ENCODE measurements at places on chromosomes 2 and 18. TPM values are rescaled to one million over a fixed set of nuclear protein-coding genes. Genes with fewer than 3 reads are reported as not detected.

DNA sequence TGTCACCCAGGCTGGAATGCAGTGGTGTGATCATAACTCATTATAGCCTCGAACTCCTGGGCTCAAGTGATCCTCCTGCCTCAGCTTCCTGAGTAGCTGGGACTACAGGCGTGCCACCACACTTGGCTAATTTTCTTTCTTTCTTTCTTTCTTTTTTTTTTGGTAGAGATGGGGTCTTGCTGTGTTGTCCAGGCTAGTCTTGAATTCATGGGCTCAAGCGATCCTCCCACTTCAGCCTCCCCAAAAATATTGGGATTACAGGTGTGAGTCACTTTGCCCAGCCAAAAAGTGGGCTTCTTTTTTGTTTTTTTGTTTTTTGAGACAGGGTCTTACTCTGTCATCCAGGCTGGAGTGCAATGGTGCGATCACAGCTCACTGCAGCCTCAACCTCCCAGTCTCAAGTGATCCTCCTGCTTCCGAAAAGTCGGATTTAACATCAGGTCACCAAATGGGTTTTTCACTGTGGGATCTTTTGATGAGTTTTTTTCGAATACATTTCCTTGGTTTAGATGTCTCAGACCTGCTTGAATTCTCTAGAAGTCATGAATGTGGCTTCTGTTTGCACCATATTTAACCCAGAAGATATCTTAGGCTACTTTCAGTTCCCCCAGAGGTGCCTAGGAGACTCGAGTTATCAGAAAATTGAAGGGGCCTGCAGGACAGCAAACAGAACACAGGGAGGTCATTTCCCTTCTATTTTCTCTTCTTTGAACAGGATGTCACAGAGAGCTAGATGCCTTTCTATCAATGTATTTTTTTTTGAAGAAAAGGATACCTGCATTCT, 8.9 kb downstream of the RAB31 start:
- peaks cover 5% of the 10 kb centered on the region for H3K27me3 ChIP-seq
- peaks cover under 1% of the 10 kb centered on the region for H3K4me1 ChIP-seq
- H3K36me3 ChIP-seq, result no peaks in the 10 kb centered on the region

DNA sequence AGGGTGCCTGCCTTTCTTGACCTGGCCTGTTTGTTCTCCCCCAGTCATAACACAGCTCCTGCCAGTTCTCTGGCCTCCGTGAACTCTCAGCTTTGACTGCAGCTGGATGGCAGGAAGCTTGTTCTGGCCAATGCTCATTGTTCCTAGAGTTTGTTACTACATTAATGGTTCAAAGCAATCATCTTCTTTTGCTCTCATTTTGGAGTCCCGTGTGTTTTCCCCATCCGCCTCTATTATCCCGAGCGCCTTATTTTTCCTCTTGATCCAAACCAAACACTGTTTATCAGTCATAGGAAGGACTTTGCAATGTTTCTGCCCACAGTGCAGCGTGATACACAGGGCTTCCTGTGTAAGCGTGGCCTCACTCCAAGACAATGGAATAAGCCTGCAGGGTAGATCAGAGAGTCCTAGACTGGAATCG, 184.3 kb upstream of the APCDD1 start:
- H3K27ac ChIP-seq, result no peak overlapping the region
- DNase-seq, result no peak
- H3K36me3 ChIP-seq, result no peaks in the 10 kb centered on the region
- H3K4me3 ChIP-seq, result no peak overlapping the region

DNA sequence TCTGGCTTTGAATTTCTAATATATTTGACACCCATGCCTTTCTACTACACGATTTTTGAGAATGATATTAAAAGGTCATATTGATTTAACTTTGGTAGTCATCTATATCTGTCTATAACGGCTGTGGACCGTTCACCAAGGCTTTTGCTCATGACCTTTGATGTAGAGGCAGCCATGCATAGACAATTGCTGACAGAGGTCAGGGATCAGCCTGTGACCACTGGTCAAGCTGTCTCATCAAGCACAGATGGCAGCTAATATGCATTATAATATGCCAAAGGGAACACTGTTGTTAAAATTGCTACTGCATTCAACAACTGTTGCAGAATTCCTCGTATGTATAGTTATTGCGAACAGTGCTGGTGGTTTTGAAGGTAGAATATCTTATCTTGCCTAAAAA, 323.9 kb upstream of the DSEL start:
- DNase-seq, result no peak
- no peak overlapping the region for H3K27ac ChIP-seq
- no peaks in the 10 kb centered on the region for H3K4me1 ChIP-seq
- H3K27me3 ChIP-seq, result no peaks in the 10 kb centered on the region
- no peaks in the 10 kb centered on the region for H3K36me3 ChIP-seq
- no peak overlapping the region for H3K4me3 ChIP-seq

DNA sequence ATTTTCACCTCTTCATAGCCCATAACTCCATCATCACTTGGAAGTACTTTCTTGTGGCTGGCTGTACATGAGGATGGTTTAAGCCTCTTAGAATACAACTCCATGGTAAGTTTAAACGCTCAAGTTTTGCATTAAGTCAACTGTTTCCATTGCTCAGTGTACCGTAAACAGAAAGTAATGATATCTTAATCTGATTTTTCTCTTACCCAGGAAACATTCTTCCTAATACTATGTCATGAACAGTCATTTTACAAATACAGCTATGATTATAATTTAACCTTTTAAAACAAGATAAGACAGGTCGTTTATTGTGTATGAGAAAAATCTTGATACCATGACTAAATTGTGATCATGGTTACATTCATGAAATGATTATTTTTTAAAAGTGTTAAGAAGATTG, 11.6 kb upstream of the DYNC2LI1 start:
- H3K27ac ChIP-seq, result no peak overlapping the region
- H3K27me3 ChIP-seq, result peaks cover 2% of the 10 kb centered on the region
- H3K4me3 ChIP-seq, result no peak overlapping the region
- H3K36me3 ChIP-seq, result no peaks in the 10 kb centered on the region

GRCh38 chr2:162315938-162316337, 2.5 kb downstream of the IFIH1 start:
- peak overlapping the region; percentile 99 for H3K4me3 ChIP-seq
- DNase-seq, result no peak
- H3K27me3 ChIP-seq, result no peaks in the 10 kb centered on the region

- no peaks in the 10 kb centered on the region for H3K36me3 ChIP-seq
- peaks cover 5% of the 10 kb centered on the region for H3K4me1 ChIP-seq
- no peak overlapping the region for H3K27ac ChIP-seq
- H3K4me3 ChIP-seq, result no peak overlapping the region
- no peaks in the 10 kb centered on the region for H3K27me3 ChIP-seq
Observed at GRCh38 chr18:68722821-68723220, 7.9 kb upstream of the TMX3 start.

GRCh38 chr2:167471734-167472133, 583.5 kb downstream of the XIRP2 start:
- H3K27ac ChIP-seq, result no peak overlapping the region
- no peaks in the 10 kb centered on the region for H3K27me3 ChIP-seq
- H3K4me3 ChIP-seq, result no peak overlapping the region
- H3K4me1 ChIP-seq, result no peaks in the 10 kb centered on the region
- no peak for DNase-seq

DNA sequence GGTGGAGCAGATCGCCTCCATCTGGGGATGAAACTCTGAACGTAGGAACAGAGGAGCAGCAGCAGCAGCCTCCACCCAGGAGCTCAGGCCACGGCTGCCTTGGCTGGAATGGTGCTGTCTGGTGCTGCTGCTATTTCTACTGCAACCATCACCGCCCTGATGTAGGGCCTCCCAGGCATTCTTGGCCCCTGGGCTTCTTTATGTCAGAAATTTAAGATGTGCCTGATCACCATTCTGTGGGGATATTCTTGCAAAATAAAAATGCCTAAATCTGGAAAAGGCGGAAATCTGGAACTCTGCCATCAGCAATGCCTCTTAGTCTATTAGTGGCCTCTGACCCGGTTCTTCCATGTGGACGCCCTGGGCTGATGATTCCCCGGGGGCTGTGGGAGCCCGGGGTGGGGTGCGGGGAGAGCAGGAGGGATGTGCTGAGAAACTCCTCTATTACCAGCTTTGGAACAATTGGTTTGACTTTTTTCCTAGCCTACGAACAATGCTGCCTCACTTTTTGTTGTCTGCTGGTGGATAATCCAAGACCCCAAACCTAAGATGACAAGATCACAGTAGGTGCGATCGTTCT, 47.2 kb downstream of the FAM124B start:
- H3K4me1 ChIP-seq, result no peaks in the 10 kb centered on the region
- H3K27ac ChIP-seq, result no peak overlapping the region
- H3K27me3 ChIP-seq, result peaks cover 8% of the 10 kb centered on the region

DNA sequence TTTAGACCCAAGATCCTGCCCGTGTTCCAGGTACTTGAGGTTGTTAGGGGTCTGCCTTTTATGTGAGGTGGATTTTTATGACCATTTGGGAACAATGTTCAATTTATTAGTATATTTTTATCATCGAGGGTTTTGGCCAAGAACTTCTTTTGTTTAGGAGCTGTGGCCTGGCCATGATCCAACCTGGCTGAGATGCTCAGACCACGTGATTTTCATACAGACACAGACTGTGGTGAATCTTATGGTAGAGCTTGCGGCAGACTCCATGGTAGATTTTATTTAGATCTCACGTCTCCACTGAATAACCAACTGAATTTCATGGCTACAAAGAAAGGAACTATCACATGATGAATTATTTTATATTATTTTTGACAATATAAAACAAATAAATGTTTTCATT, 405.5 kb upstream of the VWC2L start:
- no peak for DNase-seq
- no peak overlapping the region for H3K27ac ChIP-seq
- H3K4me1 ChIP-seq, result no peaks in the 10 kb centered on the region
- H3K4me3 ChIP-seq, result no peak overlapping the region
- no peaks in the 10 kb centered on the region for H3K36me3 ChIP-seq
- H3K27me3 ChIP-seq, result no peaks in the 10 kb centered on the region

The CDH19 gene
- not detected for total RNA-seq

The RAX gene
- not detected for total RNA-seq

The CCDC74A gene
- total RNA-seq, result 0.49 TPM

The EDAR gene
- 3.2 TPM for total RNA-seq
